ENCODE measurements at places on chromosomes 4 and X.

GRCh38 chr4:39636531-39637184 is 2.0 kb downstream of the SMIM14 start:
- DNase-seq: no peak

GRCh38 chr4:141957416-141957815 is 321.0 kb downstream of the IL15 start:
- no peak for DNase-seq

- no peak for DNase-seq
Observed at GRCh38 chr4:23920716-23921446, 31.0 kb upstream of the PPARGC1A start.

DNA sequence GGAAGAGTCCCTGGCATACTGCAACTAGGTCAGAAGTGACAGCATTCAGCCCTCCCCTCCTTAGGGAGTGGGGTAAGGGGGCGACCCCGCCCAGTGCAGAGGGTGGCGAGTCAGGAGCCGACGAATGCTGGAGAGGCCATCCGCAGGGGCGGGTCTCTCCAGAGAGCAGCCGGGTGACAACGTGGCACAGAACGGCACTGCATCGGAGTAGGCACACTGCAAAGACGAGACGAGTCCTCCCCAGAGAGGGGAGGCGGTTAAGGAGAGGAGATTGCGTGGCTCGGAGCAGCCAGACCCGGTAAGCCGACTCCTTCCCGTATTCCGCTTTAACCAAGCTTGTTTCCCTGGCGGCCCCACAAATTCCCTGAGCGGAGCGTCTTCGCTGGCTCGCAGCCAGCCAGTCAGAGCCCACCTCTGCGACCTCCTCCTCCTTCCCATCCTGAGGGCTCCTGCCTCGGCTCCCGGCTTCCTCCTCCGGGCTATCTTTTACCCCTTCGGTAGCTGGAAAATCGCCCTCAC is 54.9 kb downstream of the LINC00632 start:
- peak; percentile 31 for DNase-seq

DNA sequence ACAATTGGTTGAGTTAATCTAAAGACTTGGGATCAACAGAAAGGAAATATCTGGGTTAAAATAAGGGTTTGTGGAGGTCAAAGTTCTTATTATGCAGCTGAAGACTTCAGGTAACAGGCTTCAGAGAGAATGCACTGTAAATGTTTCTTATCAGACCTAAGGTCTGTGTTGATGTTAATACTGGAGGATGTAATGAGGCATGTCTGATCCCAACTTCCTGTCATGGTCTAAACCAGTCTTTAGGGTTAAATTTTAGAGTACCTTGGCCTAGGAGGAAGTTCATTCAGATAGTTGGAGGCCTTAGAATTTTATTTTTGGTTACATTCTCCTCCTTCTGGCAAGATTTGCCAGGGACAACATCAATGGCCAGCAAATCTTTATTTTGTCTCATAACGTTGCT is 72.1 kb upstream of the GC start:
- DNase-seq: no peak

- DNase-seq: no peak
Observed at GRCh38 chr4:137471895-137472294, 60.4 kb downstream of the PCDH18 start.

DNA sequence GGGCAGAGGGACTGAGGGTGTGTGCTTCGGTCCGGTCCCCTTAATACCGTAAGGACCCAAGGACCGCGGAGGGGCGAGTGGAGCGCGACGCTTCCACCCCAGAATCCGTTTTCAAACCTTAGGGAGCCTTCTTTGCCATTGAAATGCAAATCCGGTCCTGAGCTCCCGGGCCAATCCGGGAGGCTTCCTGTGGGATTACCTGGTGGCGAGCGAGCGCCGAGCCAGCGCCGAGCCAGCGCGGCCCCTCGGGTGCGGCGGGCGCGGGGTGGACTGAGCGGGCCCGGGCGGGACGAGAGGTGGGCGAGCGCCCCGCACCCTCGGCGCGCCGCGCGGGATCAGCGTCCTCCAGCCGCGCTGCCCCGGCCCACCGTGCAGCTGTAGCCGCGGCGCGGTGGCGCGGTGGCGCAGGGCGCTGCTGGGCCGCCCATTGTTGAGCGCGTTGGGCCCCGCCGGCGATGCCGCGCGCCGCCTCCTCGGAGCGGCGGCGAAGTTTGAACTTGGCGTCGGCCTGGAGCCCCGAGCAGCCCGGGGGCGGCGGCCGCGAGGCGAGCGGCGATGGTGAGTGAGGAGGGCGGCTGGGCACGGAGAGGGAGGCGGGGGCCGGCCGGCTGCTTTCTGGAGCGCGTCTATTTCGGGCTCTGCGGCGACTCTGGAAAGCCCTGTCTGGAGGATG is 208.7 kb downstream of the SOWAHB start:
- peak; percentile 58 for DNase-seq

DNA sequence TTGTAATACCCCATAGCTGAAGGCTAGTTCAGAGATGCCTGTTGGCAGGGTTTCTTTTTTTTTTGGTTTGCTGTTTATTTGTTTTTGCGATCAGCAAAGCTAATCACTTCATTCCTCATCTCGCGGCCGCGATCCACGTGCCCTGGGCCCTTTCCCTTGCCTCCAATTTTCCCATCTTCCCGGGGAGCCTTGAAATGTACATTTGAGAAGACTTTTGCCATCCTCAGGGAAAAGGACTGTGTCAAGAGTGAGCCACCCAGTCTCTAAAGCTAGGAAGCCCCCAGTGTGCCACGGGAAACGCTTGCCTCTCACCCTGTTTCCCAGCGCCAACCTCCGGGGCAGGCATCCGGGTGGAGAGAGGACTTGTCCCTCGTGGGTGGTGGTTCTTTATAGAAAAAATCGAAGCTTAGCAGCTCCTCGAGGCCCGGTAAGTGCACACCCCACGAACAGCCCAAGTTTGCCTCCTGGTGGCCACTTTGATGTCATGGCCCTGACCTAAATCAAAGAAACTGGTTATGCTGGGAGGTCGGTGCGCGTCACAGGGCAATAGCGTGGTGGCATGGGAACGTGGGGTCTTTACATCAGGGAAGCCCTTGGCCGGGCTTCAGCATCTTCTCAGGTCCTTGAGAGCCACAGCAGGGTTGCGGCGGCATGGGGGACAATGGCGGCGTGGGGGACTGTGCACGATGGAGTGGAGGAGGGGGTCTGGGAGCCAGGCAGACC is 42.0 kb downstream of the MAP7D3 start:
- peak; percentile 34 for DNase-seq

DNA sequence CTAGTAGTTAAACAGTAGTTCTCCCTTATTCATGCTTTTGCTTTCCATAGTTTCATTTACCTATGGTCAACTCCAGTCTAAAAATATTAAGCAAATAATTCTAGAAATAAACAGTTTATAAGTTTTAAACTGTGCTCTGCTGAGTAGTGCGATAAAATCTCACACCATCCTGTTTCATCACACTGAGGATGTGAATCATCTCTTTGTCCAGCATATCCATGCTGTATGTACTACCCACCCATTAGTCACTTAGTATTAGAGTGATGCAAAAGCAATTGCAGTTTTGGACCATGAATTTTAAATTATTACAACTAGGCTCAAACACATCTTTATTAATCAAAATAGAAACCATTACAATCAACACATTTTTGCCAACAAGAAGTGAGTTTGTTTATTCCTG is 187.4 kb downstream of the TEX13C start:
- no peak for DNase-seq
